ENCODE measurements at places on chromosomes 5 and 9.

GRCh38 chr5:6820851-6821479, 107.7 kb downstream of the TENT4A start:
- DNase-seq = no peak

DNA sequence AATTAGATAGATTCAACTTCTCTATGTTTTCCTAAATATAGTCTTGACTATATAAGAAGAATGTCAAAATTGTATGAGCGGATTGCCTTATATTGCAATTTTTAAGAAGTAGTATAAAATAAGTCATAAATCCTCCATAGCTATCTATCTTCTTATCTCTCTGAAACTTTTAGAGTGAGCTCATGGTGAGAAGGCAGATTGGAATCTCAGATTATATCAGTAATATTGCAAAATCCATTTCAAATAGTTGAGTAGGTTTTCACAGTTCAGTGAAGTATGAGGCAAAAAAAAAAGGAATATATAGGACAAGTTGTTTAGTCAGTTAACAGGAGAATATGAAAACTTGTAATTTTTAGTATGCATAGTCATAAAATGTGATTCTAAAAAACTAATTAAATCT, 156.4 kb downstream of the FAM174A start:
- DNase-seq = no peak

DNA sequence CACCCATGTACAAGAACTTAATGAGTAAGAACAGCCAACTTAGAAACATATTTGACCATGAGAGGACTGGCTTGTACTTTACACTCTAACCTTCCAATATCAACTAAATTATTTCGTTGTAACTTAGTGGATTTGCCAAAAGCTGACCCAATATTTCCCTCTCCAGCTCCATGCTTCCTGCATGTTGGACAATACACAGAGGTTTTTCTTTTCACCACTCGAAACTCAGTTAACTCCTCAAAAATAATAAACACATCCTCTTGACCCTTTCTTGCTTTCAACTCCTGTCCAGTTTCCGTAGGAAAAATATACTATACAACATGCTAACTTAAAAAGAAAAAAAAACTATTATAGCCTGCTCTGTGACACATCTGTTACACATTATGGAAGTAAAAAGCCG, 188.9 kb downstream of the MPDZ start:
- DNase-seq = no peak

- DNase-seq = no peak
Observed at GRCh38 chr5:140118302-140118936, 4.5 kb downstream of the PURA start.

- DNase-seq = peak; percentile 60
Observed at GRCh38 chr9:129252937-129253802, 75.1 kb upstream of the IER5L start.

- DNase-seq = peak; percentile 69
Observed at GRCh38 chr9:76459694-76460635, 983 bp downstream of the GCNT1 start.

DNA sequence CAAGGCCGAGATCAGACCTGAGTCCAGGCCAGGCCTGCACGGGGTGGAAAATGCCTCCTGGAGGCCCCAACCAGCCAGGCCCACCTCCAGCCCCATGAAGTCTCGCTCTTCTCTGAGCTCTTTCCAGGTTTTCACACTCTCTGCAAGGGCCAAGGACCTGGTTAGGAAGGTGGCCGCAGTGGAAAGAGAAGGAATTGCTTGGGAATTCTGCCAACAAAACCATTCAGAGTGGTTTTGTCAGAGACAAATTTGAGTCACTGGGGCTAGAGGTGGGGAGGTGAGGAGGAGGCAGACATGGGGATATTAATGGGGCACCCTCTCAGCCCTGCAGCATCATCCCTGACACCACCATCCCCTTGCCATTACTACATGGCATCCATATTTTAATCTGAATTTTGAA, 261.0 kb downstream of the ROR2 start:
- DNase-seq = no peak

GRCh38 chr5:176774216-176775171, 35.9 kb upstream of the UNC5A start:
- DNase-seq = peak; percentile 38

DNA sequence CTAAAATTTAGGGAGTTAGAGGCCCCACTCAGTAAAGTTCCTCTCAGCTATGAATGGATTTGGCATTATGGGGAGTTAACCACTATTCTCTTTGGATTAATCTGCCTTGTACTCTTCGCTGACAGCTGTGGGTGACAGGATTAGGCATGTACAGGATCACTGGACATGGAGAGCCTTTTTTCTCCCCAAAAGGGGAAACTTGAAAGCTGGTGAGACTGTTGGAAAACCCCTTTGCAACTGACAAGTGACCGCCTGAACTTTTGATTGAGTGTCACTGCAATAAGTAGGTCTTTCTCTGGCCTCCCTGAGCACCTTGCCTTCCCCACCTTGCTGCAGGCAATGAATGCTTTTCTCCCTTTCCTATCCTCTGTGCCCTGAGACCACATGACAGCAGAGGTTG, 68.3 kb downstream of the ERP44 start:
- DNase-seq = no peak

DNA sequence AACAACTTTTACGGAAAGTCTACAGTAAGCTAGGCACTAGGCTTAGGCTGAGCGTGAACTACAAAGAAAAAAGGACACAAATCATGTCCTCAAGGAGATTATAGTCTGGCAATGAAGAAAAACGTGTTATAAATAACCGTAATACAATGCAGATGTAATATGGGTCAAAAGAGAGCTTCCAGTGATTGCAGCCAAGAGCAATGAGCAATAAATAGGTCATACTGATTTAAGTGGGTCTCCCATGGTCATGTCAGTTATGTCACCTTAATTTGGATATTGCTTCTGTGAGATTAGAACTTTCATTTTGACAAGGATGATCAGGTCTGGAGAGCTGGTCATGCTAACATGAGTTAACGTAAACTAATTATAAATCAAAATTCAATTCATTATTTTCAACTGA, 158.6 kb upstream of the GNA14 start:
- no peak for DNase-seq

DNA sequence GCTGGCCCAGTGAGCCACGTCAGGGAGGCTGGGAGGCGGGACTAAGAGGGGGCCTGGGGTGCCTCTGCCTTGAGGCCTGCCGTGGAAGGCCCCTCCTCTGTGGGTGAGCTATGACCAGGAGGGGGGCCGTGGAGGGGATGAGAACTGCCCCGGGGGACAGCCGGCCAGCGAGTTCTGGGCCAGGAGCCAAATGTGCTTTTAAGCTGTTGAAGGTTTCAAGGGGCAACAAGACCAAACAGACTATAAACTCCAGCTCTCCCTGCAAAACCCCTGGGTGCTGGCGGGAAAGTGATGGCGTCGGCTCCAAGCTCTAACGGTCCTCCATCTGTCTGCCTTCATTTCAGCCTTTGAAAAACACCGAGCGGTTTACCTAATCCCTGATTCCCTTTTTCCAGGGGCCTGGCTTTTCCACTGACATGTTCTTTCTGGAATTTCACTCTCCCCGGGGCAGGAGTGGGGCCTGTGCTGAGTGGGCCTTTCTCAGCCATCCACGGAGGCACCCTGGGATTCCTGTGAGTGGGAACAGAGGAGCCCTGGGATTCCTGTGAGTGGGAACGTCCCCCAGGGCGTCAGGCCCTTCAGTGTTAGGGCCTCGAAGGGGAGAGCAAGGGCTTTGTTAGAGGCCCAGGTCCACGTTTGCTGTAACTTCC, 65.6 kb downstream of the COL5A1 start:
- DNase-seq = no peak

- no peak for DNase-seq
Observed at GRCh38 chr5:170143091-170143490, 37.4 kb downstream of the FOXI1 start.

DNA sequence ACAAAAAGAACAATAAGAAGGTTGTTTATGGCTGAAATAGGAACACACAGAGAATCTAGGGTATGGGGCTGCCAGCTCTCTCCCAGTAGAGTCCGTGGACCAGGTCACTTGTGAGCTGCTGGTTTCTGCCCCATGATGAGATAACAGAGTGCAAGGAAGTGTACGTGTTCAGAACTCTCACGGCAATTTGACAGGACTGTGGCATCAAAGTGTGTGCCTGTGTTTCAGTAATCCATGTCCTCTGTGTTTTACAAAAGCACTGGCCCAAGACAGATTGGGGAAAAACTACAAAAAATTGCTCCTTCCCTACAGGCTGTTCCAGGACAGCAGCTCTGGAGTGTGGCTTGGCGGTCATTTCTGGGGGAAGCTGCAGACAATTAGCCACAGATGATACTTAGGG, 184.6 kb downstream of the AUH start:
- DNase-seq = no peak
